ENCODE measurements at places on chromosomes 4 and X.

DNA sequence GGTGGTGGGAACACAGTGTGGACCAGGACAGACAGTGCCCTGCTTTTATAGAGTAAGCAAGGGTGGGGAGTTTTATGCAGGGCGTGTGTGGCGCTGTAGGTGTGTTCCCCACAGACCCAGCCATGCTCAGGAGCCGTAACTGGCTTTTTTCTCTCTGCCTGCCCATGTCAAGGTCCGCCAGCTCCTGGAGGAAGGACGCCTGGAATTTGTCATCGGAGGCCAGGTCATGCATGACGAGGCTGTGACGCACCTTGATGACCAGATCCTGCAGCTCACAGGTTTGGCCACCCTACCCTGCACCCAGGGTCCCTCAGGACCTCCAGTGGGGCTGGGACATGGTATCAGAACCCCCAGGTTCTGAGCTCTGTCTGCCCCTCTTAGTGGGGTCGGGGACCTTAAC, 3.2 kb downstream of the MAN2B2 start:
- DNase-seq = no peak

GRCh38 chrX:47097018-47097417, 18.8 kb downstream of the RGN start:
- no peak for DNase-seq

- no peak for DNase-seq
Measured at GRCh38 chr4:1751155-1751918, 30.0 kb downstream of the TACC3 start.

DNA sequence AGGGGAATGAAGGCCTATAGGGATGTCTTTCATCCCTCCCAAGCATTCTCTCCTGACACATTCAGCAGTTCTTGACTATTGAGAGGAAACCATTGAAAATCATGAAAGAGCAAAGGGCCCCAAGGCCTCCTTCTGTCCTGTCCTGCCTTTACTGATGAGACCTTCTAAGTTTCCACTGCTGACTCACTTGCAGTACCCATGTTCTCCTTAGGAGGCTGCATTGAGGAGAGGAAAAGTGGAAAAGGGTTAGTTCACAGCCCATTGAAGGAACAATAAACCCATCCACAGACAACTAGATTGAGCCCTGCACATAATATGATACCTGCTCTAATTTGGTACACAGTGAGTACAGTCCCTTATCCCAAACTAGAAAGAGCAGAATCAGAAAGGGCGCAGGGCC, 115.1 kb upstream of the PNPLA4 start:
- DNase-seq = no peak

DNA sequence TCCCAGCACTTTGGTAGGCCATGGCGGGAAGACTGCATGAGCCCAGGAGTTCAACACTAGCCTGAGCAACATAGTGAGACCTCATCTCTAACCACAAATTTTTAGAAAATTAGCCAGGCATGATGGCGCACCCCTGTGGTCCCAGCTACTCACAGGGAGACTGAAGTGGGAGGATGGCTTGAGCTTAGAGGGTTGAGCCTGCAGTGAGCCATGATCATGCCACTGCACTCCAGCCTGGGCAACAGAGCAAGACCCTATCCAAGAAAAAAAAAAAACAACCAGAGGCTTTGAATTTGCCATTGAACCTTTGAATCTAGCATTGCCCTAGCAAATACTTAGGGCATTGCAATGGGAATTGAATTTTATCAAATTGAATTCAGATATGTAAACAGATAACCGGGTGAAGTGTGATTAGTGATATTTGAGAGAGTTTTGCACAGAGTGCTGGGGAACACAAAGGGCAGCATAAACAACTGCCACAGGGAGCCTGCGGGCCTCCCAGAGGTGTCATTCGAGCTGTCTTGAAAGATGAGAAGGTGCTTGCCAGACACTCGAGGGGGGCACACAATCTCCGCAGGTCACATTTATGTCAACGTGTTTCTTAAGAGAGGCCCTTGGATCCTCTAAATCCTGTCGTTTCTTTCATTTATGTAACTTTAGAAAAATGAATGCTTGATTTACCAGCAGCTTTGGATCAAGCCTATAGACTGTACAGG, 200.3 kb downstream of the AASDH start:
- no peak for DNase-seq

- DNase-seq = no peak
Measured at GRCh38 chr4:149050840-149051239, 608.6 kb upstream of the NR3C2 start.

GRCh38 chrX:149074398-149074797, 430.7 kb downstream of the IDS start:
- DNase-seq = no peak

DNA sequence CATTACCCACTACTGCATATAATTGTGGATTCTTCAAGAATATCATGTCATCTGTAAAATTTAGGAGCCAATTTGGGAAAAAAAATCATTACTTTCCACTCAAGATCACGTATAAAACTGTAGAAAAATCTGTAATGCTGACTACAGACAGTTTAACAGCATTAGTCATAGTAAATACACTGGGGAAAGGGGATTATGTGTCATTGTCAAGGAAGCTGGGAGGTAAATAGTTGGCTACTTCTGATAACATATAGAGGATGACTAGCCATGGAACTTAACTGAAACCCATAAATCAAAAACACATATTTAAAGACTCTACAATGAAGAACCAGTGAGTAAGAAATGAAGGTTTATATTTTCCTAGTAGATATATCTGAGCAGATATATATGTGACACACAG, 1666.4 kb upstream of the IGFBP7 start:
- DNase-seq = no peak

GRCh38 chrX:74492720-74493201, 71.5 kb downstream of the SLC16A2 start:
- no peak for DNase-seq

- DNase-seq = no peak
Measured at GRCh38 chrX:136199365-136199764, 51.8 kb downstream of the MAP7D3 start.

DNA sequence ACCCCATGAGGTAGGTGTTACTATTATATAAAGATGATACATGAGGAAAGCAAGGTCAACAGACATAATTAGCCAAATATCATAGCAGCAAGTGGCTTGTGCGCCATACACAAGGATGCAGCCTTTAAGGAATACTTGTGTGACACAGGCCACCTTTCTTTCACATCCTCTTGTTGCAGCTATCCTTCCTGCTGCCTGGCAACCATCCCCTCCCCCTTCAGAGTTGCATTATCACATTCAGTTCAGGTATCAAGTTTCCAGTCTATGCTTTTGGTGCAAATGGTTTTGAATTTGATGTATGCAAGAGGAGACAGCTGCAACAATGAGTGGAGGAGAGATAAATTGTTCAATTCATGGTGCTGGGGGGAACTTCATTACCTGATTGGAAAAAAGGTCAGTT, 6.4 kb downstream of the ZCCHC18 start:
- DNase-seq = no peak

- DNase-seq = no peak
Measured at GRCh38 chr4:112214390-112215264, 17.0 kb upstream of the AP1AR start.

DNA sequence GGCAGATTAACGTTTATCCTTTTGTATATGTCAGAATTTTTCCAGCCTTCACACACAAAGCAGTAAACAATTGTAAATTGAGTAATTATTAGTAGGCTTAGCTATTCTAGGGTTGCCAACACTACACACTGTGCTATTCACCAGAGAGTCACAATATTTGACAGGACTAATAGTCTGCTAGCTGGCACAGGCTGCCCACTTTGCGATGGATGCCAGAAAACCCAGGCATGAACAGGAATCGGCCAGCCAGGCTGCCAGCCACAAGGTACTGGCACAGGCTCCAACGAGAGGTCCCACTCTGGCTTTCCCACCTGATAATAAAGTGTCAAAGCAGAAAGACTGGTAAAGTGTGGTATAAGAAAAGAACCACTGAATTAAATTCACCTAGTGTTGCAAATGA, 94.8 kb downstream of the TET2 start:
- DNase-seq = peak; percentile 95

DNA sequence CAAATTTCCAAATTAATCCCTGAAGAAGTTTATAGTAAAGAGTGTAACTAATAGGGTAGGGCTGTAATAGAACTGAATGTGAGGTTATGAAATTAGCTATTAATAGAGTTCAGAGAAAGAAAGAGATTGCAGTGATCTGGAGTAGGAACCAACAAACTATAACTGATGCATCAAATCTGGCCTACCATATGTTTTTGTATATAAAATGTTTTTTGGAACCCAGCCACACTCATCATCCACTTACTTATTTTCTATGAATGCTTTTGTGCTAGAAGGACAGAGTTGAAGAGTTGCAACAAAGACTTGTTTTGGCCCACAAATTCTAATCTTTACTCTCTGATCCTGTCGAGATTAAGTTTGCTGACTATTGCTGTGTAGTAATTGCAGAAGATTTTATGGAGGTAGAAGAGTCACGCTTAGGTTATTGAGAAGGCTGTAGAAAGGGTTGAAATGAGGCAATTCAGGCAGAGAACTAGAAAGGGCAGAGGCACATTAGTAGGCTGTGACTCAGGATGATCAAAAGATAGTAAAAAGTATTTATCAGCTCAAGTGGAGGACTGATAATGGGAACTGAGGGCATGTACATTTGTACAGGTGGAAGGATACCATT, 298.7 kb upstream of the EMCN start:
- DNase-seq = no peak

GRCh38 chr4:45831692-45832091, 292.2 kb downstream of the GABRG1 start:
- DNase-seq = no peak

DNA sequence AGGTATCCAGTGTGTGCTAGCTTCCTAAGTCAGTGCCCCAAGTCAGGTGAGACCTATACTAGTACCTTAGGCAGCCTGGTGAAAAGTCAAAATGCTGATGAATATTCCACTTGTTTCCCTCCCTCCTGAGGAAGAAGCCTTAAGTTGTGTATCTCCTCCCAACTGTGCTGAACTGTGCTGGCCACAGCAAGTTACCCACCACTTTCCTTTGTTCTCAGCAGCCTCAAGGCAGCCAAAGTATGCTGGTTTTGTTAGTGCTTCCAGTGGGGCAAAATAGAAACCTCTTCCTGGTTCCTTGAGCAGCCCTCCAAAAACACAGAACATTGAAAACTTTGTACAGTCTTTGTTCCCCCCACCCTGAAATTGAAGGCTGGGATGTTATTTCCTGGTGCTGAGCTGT, 13.9 kb downstream of the ATG4A start:
- no peak for DNase-seq

DNA sequence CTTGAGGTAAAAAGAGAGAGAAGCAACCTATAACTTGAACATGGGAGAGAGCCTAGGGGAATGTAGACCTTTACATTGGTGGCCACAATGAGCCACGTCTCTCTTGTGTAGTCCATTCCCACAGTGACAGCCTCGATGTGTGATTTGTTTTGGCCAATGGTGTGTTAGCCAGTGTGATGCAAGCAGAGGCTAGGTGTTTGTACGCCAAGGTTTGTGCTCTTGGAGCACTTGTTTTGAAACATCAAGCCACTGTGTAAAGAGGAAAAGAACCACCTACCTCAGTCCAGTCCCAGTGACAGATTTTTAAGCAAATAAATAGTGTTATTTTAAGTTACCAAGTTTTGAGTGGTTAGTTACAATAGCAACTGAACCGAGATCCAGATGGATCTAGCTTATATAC, 23.9 kb upstream of the TMEM192 start:
- no peak for DNase-seq

GRCh38 chrX:14675500-14675899, 146.2 kb downstream of the GLRA2 start:
- DNase-seq = no peak

DNA sequence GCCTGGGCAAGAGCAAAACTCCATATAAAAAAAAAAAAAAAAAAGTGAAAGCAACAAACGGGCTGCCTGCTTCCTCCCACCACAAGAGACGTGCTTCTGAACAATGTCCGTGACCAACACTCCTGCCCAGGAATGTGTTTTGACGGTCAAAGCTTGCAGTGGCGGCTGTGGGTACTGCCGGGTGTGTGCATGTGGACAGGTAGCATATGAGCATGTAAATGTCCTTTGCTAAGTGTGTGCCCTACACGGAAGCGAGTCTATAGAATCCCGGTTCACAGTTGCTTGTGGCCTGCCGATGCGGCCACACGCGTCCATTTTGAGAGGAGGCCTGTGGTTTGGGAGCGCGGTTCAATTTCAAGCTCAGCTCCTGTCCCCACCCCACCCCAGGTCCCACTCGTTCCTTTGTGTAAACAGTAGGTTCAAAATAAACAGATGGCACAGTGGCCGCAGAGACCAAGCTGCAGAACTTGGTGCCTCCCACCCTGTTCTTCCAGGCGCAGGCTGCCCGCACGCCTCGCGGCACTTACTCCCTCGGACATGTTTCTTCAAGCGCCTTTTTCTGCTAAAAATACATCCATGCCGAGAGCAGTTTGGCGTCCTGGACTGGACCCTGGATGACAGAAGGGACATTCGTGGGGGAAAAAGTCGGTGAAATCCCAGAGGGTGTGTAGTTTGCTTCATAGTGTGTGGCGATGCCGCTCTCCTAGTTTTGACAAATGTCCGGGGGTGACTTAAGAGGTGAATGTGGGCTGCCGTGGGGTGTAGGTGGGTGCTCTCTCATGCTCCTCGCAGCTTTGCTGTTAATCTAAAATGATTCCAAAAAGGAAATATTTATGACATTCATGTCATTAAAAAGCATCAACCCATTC, 11.5 kb upstream of the NKX1-1 start:
- DNase-seq = no peak

DNA sequence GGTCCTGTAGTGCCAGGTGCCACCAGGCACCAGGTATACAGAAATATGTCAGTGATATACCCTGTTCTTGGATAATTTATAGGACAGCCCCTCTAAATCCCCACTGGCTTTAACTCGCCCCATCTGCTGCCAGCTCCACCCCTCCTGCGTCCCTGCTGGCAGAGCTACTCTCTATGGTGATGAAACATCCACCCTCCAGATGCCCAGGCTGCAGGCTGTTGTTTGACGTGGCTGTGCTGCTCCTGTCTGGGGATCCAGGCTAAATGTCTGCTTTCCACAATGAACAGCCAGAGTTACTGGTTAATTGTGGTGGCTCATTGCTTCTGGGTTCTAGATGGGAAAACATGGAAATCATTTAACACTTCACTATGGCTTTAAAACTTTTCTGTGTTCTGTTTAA, 12.9 kb downstream of the NHSL2 start:
- no peak for DNase-seq

DNA sequence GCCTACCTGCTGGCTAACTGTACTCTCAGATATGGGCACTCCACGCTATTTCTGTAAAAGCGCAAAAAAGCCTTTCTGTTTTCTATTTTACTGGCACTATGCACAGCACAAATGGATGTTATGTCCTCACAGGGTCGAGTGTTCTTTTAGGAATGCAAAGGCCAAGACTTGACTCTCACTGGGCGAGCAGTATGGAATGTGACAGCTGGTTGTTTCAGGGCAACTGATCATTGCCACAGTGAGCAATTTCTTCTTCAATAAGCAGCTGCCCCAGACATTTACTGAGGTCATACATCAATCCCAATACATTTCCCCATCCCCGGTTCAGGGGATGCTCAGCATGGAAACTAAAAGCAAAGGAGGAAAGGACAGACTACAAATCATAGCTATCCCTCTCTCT, 58.2 kb downstream of the PDE5A start:
- DNase-seq = peak; percentile 40

DNA sequence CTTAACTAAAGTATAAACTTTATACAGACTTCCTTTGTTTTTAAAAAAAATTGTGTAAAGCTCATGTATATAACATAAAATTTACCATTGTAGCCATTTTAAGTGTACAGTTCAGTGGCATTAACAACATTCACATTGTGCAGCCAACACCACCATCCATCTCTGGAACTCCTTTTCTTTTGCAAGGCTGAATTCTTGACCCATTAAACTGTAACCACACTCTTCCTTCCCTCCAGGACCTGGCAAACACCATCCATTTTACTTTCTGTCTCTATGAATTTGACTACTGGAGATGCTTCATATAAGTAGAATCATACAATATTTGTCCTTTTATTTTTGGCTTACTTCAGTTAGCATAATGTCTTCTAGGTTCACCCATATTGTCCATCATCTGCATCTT, 104.7 kb downstream of the RASL11B start:
- no peak for DNase-seq
